ENCODE measurements at places on chromosomes 13 and 19.

DNA sequence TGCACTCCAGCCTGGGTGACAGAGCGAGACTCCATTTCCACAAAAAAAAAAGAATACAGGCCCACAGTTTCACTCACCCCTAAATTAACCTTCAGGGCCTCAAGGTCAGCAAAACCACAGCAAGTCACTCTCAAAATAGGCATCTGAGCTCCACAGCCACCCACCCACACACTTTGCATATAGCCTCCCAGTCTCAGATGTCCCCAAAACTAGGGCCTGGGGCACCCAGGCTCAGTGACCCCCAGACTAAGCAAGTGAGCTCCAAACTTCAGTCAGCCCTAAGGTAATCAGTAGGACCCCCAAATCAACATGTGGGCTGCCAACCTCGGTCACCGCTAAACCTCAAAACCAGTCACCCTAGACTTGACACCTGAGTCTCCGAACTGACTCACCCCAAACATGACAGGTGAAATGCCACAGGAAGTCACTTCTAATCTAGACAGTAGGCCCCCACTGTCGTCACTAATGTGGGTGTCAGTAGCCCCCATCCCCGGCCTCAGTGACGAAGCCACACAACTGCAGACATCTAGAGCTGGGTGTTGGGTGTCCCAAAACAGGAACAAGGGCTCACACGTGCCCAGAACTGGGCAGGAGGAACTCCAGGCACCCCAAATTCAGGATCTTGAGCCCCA is 13.9 kb downstream of the RABAC1 start:
- peak; percentile 88 for DNase-seq

DNA sequence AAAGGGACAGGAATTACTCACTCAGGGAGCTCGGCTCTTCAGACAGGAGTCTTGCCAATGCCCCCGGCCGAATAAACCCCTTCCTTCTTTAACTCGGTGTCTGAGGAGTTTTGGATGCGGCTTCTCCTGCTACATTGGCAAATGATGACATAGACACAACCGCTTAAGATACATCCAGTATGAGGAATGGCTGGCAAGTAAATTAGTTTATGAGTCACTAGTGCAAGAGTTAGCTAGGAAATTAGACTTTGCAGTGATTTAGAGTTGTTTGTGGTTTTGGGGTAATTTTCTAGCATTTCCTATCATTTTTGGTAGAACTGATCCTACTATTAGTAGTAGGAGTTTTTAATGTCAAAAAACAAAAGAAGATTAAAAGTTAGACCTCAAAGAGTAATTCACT is 166.2 kb downstream of the SLITRK1 start:
- DNase-seq, result no peak

- peak; percentile 84 for DNase-seq
These were observed at the start of gene LYL1 for GRCh38 chr19:13102666-13103580. Gene LYL1 (minus strand): TSS chr19:13102858. CDS start chr19:13101171, 1,687 bp downstream.

DNA sequence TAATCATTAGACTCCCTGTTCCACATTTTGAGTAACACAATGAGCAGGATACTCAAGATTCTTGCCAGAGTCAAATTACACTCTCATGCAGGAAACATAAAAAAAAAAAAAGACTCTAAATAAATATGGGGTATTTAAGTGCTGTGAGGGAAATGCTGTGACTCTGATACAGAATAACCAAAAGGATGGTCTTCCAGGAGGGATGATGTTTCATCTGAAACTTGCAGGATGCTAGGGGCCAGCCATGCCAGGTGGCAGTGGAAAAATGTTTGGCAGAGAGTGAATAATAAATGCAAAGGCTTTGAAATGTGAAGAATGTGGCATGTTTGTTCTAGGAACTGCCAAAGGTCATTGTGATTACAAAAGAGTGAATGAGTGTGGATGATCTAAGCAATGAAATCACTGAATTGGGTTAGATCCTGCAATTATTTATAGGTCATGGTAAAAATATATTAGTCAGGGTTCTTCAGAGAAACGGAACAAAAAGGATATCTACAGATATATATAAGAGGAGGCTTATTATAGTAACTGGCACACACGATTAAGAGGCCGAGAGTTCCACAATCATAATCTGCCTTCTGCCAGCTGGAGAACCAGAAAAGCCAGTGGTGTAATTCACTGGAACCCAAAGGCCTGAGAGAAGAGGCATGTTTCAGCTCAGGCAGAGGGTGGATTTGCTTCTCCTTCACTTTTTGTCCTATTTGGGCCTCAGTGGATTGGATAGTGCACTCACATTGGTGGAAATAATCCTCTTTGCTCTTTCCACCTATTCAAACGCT is 1832.8 kb upstream of the MIR17HG start:
- no peak for DNase-seq

GRCh38 chr19:6925386-6925785 is 38.0 kb downstream of the ADGRE1 start:
- DNase-seq, result no peak

GRCh38 chr19:6057651-6058517 is 52.4 kb downstream of the RFX2 start:
- no peak for DNase-seq
